Neural crest cell (in vitro differentiated cells): ENCODE measurements at places on chromosomes 1 and 21.

DNA sequence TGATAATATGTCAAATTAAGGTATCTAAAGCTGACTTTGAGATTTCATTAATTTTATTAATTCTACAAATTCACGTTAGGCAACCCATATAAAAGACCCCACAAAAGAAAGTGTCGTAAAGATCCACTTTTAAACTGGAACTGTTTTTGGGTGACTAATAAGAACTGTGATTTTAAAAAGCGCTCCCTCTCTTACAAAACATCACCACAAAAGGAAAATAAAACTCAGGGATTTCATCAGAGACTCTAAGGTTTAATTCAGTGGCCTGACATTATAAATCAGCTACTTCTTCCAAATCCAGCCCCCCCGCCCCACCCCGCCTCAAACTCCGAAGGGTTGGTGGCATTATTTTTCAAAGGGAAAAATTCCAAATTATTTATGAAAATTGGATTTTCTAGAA is 2.7 kb downstream of the COL24A1 start:
- no peak for DNase-seq

- DNase-seq: no peak
Observed at GRCh38 chr1:187819086-187819485, 990.3 kb downstream of the PLA2G4A start.

- no peak for DNase-seq
Observed at GRCh38 chr1:40657046-40657445, 8.4 kb downstream of the RIMS3 start.

GRCh38 chr1:41560496-41560895 is 76.0 kb upstream of the EDN2 start:
- DNase-seq: no peak

DNA sequence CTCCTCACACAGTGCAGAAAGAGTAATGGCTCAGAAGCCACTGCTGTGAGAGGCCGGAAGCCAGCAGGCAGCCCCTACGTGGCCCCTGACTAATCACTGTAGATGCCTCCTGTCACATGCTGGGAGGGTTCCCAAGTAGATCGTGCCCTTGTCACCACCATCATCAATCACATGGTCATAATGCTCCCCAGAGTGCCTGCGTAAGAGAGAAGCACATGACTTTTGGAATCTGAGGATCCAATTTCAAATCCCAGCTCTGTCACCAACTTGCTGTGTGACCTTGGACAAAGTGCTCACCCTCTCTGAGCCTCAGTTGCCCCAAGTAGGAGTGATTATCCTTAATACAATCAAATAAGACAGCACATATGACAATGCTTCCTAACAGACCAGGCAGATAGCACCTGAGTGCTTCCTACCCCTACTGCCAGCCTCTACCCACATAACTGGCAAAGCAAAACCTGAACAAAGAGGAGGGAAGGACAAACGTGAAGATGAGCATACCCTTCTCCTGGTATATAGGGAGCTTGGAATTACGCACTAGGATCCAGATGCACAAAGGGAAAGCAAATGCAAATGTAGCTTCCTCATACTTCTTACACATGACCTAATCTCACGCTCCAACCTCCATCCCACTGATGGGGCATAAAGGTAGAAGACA is 65.7 kb downstream of the SDC3 start:
- DNase-seq: no peak

DNA sequence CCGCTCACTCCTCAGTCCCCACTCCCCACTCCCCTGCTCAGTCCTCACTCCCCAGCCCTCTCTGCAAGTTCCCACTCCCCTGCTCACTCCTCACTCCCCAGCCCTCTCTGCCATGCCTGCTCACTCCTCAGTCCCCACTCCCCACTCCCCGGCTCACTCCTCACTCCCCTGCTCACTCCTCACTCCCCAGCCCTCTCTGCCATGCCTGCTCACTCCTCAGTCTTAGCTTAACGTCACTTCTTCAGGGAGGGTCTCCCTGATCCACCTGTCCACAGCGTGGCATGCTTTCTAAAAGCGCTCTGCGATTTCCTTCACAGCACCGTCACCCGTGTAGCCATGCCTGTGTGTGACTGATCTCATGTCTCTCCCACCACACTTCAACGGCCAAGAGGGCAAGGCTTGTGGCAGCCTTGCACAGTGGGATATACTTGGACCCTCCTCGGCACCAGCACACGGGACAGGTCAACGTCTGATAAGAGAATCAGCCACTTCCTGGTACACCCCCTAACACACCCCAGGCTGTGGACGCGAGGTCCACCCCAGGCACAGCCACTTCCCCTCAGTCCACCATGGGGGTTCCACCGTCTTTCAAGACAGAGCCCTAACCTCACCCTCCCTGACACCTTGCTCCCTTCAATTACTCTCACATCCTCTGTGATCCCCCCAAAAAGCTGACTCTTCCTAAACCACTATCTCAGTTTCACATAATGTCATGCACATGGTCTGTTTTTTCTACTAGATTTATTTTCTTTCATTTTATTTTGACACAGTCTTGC is 14.0 kb downstream of the PRDM15 start:
- DNase-seq: no peak

- DNase-seq: no peak
Observed at GRCh38 chr1:62333441-62333840, 14.2 kb upstream of the KANK4 start.

- DNase-seq: no peak
Observed at GRCh38 chr1:52511851-52512615, 40.9 kb downstream of the TUT4 start.

- DNase-seq: no peak
Observed at GRCh38 chr1:18531503-18531845, 50.7 kb downstream of the KLHDC7A start.

DNA sequence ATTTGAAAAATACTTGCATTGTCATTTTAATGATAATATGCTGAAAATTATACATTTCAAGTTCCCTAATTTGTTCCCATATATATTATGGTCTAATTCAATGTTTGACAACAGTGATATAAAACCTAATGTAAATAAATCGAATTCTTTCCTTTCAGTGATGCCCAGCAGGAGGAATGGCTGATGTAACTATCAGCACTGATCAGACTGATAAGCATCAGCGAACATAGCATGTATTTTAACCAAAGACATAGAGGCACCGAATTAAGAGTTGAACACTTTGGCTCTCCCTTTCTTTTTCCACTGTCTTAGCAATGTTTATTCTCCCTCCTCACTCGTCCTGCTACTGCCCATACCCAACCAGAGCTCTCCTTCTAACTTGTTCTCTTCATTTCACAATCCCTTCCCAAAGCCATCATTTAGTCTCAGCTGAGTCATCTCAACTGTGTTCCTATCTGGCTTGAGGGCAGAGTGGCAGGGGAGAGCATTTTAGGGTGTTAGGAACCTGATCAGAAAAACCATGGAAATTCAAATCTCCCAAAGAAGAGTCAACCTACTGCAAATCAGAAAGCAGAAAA is 58.8 kb upstream of the C1orf115 start:
- DNase-seq: no peak

- DNase-seq: no peak
Observed at GRCh38 chr1:2136386-2137235, 58.0 kb downstream of the FAAP20 start.

GRCh38 chr21:42755031-42755665 is 101.7 kb downstream of the PDE9A start:
- DNase-seq: no peak

DNA sequence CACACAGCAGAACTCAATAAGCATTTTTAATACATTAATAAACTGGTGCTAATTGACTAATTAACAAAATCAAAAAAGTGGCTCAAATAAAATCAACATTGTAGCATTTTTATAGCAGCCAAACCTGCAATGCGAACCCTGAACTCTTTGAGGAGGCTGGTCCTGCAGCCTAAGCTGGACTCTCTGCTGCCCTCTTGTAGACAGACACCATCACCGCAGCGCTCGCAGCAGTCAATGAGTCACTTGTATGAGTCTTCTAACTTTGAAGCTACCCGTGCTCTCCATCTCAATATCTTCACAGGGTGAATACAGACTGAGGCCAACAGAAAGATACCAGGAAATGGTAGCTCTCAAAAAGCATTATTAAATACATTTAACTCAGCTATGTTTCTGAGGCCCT is 9.7 kb upstream of the KRTAP7-1 start:
- DNase-seq: peak; percentile 36

DNA sequence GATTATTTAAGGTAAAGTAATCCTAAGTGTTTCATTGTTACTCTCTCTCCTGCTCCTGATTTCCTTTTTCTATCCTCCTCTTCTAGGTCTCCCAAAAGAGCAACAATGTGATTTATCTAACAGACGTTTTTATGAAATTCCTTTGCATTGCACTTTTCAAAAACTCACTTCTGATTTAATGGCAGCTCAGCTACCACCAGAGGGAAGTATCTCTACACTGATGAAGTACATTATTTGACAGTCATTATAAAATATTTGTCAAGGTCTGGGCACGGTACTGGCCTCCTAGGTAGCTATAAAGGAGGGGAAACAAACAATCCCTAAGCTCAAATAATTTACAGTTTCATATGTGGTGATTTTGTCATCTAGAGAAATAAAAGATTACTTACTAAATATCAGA is 15.6 kb downstream of the TMPRSS15 start:
- no peak for DNase-seq

- no peak for DNase-seq
Observed at GRCh38 chr1:43381612-43382011, 8.0 kb downstream of the MED8 start.

DNA sequence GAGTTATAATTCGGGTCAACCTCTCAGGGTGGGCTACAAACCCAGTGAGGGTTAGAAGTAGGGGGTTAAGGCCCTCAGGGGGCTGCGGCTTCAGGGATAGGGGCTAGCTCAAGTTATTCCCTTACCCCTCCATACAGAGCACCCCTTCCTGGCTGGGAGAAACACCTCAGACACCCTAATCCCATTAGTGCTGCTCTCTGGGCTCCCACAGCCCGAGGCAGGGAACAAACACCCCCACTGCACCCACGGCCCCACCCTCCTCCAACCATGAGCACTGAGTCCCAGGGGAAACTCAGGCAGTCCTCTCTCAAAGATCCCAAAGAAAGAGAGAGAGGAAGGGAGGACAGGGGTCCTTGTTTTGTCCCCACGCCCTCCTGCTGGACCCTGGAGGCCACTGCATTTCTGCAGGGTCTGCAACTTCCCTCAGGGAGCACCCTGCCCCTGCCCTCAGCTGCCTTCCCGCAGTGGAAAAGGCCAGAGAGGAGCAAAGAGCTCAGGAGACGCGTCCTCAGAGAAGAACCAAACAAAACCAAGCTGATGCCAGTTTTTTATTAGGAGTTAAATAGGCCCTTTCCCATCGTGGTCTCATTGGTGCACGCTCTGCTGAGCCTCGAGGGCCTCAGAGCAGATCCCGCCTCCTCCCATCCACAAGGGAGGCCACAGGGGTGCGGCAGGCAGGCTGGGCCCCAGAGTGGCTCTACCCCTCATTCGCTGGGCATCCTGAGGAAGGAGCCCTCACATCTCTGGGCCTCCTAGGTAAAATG is 1.4 kb upstream of the S100A4 start:
- DNase-seq: no peak

- no peak for DNase-seq
Observed at GRCh38 chr1:70754701-70755100, 292.9 kb downstream of the PTGER3 start.

GRCh38 chr1:3863231-3863935 is 6.1 kb downstream of the DFFB start:
- no peak for DNase-seq

DNA sequence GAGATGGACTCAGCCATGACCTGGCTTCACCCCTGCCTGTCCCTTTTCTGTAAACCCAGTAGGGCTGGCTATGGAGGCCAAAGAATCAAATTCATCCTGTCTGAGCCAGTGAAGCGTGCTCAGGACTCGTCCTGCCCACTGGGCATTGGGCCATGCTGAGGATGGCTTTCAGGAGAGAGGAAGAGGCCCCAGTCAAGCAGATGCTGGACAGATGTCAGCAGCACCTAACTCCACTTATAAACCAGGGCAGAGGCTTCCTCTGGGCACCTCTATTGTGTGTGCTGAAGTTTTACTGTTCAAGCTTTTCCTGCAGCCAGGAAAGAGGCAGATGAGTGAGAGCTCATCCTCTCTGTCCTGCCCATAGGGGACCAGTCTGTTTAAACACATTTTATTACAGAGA is 97.4 kb upstream of the GCLM start:
- DNase-seq: no peak

GRCh38 chr1:227333423-227333822 is 15.1 kb upstream of the CDC42BPA start:
- DNase-seq: no peak

DNA sequence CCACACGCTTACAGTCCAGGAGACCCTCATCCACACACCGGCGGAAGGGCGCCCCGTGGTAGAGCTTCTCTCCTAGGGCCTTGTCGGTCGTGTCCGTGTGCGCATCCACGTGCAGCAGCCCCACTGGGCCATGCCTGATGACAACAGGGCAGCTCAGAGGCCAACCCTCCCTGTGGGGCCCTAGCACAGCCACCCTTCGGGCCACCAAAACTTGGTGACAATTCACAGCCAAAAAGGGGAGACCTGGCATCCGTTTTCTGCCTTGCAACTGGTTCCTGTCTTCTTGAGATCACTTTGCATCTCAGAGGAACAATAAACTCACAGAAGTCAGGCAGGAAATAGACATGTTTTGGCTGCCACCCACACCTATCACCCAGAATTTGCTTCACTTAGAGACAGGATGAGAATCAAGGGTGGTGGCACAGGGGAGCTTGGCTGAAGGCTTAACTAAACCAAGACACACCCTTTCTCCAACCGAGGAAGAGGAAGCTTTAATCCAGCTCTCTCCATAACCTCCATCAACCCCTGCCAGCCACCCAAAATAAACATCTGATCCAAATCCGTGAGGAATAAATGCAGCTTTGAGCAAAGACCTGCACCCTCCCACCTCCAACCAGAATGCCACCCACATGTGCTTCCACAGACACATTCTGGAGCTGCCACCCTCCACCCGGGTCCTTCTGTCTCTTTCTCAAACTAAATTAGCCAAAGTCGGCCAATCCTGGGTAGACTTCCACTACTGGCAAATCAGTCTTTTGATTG is 5.7 kb downstream of the AGMAT start:
- DNase-seq: no peak

GRCh38 chr21:38787461-38788274 is 18.1 kb upstream of the ETS2 start:
- DNase-seq: no peak

DNA sequence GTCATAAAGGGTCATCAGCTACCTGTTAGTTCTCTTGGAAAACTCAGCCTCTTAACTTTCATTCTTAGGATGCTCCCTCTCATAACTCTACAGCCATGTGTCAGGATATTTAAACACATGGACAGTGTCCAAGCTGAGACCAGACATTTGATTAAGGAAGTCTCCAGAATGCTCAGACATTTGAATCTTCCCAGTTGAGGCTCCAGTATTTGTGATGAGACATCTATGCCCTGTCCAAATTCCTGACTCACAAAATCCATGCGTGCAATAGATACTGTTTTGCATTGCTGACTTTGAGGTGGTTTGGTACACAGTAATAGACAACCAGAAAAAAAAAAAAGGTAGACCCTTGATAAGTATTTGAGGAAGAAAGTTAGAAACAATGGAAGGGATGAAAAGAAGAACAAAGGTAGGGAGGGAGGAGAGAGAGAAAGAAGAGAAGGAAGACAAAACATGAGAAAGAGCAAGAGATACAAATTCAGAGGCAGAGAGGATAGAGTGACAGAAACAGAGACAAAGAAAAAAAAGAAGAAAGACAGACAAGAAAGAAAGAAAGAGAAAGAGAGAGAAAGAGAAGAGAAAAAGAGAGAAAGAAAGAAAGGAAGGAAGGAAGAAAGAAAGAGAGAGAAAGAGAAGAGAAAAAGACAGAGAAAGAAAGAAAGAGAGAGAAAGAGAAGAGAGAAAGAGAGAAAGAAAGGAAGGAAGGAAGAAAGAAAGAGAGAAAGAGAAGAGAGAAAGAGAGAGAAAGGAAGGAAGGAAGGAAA is 275.5 kb upstream of the PRMT6 start:
- DNase-seq: no peak

GRCh38 chr1:226064816-226065248 is 2.3 kb downstream of the H3-3A start:
- no peak for DNase-seq
